ENCODE measurements at places on chromosomes 12 and 14.

DNA sequence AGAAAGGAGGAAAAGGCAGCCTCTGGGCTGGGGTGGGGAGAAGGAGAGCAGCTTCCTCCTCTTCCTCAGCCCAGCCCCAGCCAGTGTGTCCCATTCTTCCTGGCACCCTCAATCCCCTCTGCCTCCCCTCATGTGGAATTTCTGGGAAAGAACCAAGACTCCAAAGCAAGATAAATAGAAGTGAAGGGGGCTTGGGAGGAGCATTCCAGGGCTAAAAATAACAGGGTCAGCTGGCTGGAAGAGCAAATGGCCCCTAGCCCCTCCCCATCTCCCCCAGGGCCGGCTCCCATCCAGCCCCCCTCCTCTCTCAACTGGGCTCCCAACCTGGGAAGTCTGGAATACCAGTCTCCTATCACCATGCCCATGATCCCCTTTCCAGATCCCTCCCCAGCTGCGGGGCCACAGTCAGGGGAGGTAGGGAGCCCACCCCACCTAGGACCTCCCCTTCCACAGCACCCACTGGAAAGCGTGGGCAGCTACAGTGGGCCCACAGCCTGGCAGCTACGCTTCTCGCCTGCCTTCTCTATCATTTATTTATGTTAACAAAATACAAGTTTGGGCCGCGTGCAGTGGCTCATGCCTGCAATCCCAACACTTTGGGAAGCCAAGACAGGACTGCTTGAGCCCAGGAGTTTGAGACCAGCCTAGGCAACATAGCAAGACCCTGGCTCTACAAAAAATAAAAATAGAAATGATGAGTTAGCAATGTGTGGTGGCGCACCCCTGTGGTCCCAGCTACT is 88.3 kb downstream of the IRF2BPL start:
- DNase-seq, result no peak

GRCh38 chr12:14327711-14328110 is 37.8 kb upstream of the ATF7IP start:
- DNase-seq, result no peak

GRCh38 chr12:12272869-12273268 is 6.0 kb upstream of the LRP6 start:
- DNase-seq, result no peak

- no peak for DNase-seq
Observed at GRCh38 chr12:132264086-132265010, 65.0 kb downstream of the GALNT9 start.

- DNase-seq, result no peak
Observed at GRCh38 chr12:108821407-108822397, 35.7 kb downstream of the SSH1 start.

DNA sequence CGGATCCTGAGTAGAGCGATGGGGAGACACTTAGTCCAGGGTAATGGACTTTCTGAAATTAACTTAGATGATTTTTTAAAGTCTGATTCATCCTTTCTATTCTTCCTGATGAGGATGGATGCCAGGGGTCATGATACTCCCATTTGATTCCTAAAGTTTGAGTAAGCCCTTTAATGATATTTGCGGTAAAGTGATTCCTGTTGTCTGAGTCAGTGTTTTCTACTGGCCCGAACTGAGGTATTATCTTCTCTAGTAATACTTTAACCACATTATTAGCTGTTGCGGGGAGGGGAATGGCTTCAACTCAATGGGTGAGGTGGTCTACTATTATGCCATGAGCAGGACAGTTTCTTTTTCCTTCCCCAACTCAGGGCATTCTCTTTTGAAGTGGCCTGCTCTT is 111.6 kb downstream of the RIN3 start:
- no peak for DNase-seq

DNA sequence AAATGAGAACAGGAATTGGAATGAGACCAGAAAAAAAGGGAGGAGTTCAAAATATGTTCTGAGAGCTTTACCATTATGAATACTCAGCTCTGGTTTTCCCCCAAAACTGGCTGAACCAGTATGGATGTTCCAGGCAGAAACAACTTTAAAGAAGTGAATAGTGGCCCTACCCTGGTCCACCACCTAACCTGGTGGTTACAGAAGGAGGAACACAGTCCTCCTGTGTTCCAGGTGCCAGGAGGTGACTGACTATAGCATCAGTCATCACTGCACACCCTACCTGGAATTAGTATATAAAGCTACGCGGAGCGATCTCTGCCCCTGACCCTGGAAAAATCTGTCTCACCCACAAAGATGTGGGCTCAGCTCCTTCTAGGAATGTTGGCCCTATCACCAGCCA is at the start of gene A2ML1:
A2ML1 (plus strand) TSS at position 324 of the 400 bp plus-strand sequence; CDS start at position 355, 31 bp downstream.
- no peak for DNase-seq

DNA sequence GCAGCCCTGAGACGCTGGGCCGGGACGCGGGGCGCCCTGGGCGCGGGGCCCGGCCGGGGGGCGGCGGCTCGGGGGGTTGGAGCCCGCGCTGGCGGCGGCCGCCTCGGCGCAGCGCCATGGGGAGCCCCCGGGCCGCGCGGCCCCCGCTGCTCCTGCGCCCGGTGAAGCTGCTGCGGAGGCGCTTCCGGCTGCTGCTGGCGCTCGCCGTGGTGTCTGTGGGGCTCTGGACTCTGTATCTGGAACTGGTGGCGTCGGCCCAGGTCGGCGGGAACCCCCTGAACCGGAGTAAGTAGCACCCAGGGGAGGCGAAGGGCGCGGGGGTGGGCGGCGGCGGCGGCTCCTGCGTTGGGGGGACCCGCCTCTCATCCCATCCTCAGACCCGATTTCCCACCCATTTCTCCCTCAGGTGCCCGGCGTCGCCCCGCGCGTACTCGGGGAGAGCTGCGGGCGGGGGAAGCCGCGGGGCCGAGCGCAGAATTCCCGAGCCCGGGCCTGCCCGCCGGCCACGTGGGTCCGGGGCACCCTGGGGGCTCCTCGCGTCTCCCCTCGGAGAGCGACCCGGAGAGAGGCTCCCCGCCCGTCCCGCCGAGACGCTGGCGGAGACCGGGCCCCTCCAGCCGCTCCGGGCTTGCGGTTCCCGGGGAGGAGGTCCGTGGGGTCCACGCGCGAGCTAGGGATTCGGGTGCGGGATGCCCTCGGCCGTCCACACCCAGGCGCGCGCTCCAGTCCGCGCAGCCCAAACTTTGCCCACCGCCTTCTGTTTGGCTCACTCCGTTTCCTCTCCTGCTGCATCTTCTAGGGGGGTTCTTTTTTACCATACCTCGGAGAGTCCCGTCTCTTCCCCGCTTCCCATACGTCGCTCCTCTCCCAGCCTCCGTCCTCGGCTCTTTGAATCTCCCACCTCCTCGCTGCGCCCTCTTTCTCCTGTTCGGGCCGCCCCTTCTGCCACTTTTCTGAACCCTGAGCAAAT is 807 bp downstream of the B4GALNT3 start:
- DNase-seq, result no peak

Measured in left kidney (tissue), 8 donors.